ENCODE measurements at places on chromosomes 2 and 18.

DNA sequence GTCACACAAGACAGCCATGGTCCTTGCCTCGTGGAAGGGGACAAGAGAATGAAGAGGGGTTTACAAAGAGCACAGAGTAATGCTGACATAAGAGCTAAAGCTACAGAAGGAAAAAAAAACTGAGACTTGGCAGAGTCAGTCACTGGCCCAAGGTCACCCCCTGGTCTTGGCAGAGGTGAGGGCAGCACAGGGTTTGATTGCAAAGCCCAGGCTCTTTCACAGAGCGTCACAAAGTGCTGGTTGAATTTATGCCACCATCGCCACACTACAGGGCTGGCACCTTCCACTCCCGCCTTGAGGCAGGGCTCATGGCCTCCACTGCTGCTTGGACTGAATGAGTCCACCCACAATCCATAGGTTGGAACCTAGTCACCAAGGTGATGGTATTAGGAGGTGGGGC, 190.2 kb downstream of the INHBB start:
- DNase-seq: no peak

DNA sequence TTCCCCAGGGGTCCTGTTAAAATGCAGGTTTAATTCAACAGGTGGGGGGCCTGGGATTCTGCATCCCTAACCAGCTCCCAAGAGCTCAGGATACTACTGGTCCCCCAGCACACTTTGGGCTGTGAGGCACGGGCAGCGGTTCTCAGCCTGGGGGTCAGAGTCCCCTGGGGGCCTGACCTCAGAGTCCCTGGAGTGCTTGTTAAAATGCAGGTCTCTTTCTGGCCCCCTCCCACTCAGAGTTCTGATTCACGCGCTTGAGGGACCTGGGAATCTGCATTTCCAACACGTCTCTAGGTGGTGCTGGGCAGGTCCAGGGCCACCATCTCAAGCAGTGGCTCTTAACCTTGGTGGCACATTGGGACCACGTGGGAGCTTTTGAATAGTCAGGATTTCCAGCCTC, 2.8 kb upstream of the OTOS start:
- no peak for DNase-seq

- no peak for DNase-seq
Observed at GRCh38 chr2:149487189-149487588, 100.4 kb downstream of the MMADHC start.

DNA sequence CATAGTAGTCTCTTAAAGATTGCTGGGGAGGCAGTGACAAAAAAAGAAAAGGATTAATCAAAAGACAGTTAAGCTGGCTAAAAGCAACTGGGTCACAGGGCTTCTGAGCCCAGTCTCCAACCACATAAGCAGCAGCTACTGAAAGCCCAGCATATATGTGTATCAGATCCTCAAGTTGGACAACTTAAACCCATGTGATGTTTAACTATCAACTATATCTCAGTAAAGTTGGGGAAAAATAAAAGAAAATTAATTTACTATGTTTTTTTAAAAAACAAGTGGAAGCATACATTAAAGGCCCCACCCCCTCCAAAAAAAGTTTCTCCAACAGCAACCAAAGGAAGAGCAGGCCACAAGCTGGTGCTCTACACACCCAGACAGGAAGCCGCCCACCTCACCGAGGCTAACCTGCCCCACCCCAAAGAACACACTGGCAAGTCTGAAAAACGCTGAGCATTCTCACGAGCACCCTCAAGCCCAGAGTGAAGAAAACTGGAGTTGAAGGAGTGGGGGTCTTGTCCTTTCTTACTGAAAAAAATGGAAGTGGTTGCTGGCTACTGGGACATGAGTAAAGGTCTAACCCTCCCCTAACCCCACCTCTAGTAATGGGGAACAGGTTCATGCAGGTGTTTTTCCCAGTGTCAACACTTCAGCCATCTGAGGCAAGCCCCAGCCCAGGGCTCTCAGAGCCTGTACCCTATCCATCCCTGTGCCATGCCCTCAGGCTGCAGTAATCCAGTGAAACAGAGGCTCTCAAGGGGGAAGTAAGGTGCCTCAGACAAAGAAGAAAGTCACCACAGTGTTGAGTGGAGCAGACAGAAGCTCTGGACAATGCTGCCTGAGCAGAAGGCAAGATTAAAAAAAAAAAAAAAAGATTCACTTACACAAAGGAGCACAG, 106.3 kb downstream of the GYPC start:
- no peak for DNase-seq

All from stimulated activated CD8-positive, alpha-beta memory T cell treated with anti-CD3 and anti-CD28 coated beads, Interleukin-15, amount 100 ng/mL, for 24 hours (primary cell).